ENCODE measurements at places on chromosomes 7 and 10.

- DNase-seq = no peak
Measured at GRCh38 chr10:10677479-10677878, 340.2 kb upstream of the CELF2 start.

DNA sequence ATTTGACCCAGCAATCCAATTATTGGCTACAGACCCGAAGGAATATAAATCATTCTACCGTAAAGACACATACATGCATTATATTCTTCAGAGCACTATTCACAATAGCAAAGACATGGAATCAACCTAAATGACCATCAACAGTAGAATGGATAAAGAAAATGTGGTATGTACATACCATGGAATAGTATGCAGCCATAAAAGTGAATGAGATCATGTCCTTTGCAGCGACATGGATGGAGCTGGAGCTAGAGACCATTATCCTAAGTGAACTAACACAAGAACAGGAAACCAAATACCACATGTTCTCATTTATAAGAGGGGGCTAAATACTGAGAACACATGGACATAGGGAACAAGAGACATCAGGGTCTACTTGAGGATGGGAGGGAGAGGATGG is 44.0 kb downstream of the LMBR1 start:
- DNase-seq = no peak

GRCh38 chr7:135189221-135189662 is 18.7 kb upstream of the CYREN start:
- no peak for DNase-seq

GRCh38 chr10:44935201-44935965 is 24.2 kb upstream of the RASSF4 start:
- DNase-seq = no peak

DNA sequence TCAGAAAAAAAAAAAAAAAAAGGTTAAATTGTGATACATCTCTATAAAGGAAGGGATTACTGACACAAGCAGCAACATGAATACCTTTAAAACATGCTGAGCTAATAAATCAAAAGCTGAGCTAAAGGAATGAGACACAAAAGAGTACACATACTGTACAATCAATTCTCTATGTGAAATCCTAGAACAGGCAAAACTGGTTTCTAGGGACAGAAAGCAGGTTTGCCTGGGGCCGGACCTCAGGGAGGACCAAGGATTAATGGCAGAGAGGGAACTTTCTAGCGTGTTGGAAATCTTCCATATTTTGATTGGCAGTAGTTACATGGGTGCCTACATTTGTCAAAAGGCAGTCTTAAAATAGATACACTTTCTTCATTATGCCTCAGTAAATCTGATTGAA is 52.5 kb downstream of the KLRG2 start:
- no peak for DNase-seq

GRCh38 chr7:19121977-19122588 is 4.6 kb upstream of the TWIST1 start:
- DNase-seq = no peak

GRCh38 chr7:5497295-5498103 is 73.9 kb upstream of the TNRC18 start:
- no peak for DNase-seq

DNA sequence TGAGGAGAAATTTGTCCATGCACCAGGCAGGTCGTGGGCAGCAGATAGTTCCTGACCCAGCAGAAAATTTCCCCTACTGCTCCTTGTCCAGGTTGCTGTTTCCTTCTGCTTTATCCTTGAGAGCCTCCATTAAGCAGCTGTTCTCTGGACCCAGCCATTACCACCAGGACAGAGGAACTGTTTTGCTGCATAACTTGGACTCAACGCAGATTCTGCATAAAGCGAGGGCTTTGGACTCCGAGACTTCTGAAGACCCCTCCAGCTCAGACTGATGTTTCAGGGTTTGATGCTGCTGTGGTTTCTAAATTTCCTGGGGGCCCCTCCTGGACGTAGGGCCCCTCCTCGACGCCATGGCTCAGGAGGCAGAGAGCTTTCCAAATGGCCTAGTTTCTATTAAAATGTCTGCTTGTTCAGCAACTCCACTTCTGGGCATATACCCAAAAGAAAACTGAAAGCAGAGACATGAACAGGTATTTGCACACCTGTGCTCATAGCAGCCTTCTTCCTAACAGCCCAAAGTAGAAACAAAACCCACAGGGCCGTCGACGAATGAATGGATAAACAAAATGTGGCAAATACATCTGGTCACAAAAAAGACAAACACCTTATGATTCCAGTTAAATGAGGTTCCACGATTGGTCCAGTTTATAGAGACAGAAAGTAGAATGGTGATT is 28.3 kb upstream of the LMTK2 start:
- DNase-seq = no peak

- no peak for DNase-seq
Measured at GRCh38 chr7:151725844-151726651, 150.9 kb downstream of the PRKAG2 start.

- DNase-seq = no peak
Measured at GRCh38 chr7:74474271-74474865, 20.7 kb downstream of the GTF2IRD1 start.

DNA sequence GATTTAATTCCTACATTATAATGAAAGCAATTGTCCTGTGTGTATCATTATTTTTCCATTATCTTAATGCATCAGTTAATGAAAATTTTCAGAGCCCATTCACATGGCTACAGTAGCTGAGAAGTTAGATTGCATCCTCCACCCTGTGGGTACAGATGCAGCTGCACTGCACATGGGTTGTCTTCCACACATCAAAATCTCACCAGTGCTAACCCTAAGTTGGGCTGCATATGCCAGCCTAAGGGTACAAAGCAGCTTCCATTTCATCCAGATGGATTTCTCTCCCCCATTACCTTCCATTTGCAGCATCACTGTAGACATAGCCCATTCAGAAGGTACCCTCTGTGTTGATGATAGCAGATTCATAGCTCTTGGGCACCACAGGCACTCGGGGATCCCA is 74.7 kb upstream of the WDR11 start:
- no peak for DNase-seq

DNA sequence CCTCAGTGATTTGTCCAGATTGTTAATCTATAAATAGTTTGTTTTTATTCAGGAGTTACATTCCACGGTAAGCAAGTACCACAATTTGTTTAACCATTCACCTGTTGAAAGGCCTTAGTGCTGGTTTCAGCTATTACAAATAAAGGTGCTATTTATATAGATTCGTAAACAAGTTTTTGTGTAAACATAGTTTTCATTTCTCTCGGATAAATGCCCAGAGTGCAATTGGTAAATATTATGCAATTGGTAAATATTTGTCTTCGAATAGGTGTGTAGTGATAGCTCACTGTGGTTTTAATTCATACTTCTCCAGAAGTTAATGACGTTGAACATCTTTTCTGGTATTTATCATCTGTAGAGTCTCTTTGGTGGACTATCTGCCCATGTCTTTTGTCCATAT is 76.4 kb upstream of the RSU1 start:
- no peak for DNase-seq

- no peak for DNase-seq
Measured at GRCh38 chr7:81233208-81233940, 314.5 kb upstream of the SEMA3C start.

GRCh38 chr7:139840776-139841175 is 11.7 kb downstream of the TBXAS1 start:
- no peak for DNase-seq

DNA sequence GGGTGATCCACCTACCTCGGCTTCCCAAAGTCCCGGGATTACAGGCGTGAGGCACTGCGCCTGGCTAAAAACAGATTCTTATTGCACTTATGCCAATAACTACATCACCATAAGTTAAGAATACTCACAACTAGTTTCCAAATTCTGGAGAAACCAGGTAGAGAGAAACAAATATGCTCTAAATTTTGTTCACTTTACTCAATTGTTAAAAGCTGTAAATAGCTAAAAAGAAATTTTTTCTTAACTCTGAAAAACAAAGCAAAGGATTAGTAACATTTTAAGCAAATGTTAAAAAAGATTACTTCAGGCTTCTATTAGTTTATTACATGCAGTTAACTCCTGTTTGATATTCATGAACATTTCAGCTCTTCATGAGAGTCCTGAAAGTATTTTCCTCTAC is 28.3 kb upstream of the ZMIZ2 start:
- no peak for DNase-seq

GRCh38 chr10:84339025-84339424 is 10.6 kb downstream of the CCSER2 start:
- DNase-seq = no peak

- DNase-seq = no peak
Measured at GRCh38 chr7:117071551-117071950, 118.2 kb downstream of the ST7 start.

GRCh38 chr7:107171496-107171895 is 2.7 kb downstream of the HBP1 start:
- DNase-seq = no peak

- no peak for DNase-seq
Measured at GRCh38 chr7:155467846-155468784, 10.2 kb downstream of the EN2 start.

GRCh38 chr7:149075286-149075685 is 15.2 kb downstream of the ZNF786 start:
- no peak for DNase-seq

DNA sequence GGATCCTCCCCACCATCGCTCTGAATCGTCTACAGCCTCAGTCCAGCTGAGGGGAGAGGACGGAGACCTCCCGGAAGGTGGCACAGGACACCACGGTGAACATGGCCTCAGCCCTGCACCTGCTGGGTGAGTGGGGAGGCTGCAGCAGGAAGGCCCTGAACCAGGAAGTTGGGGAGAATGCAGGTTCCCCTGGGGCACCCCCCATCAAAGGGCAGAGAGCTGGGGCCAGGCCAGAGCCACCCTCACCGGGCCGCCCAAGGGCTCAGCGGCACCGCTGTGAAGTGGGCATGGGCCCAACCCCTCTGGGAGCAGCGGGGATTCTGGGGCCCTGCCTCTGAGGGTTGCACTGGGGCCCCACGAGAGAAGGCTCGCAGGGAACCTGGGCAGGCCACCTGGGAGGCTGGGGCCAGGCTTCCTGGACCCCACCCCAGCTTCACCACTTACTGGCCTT is 98.7 kb downstream of the MICALL2 start:
- DNase-seq = no peak

- DNase-seq = no peak
Measured at GRCh38 chr7:29806208-29806994, at the start of gene WIPF3. Gene WIPF3 (plus strand): TSS chr7:29806508. CDS start chr7:29834725, 28,217 bp downstream.

- no peak for DNase-seq
Measured at GRCh38 chr10:130935128-130935439, 376.4 kb downstream of the TCERG1L start.

DNA sequence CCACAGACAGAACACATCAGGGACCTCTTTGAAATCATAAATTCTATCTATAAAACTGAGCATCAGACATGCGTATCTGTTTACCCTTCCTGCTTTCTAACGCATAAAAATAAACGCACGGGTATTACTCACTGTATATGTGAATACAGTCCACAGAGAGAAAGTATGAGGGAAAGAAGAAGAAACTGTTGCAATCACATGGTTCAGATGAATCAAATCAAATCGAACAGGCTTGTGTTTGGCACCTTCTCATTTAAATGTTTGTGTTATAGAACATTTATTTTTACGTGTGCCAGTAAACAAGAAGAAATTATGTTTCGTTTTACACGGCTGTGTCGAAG is 322.0 kb downstream of the FRMD4A start:
- DNase-seq = no peak

DNA sequence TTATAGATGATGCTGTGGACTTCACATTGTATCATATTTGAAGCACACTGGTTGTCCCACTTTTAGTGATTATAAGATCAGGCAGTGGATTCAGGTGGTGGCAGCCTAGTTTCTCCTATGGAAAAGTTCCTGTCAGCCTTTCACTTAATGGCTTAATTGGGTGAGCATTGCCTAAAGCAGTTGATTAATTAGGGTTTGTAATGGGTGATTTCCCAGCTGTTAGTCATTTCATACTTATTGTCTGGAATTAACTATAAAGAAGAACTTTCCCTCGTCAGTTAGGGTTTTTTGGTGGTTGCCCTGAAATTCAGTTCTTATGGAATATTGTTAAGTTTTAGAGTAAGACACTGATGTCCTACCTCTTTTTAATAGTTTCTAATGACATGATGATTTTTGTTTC is 78.8 kb downstream of the SLC25A40 start:
- no peak for DNase-seq

DNA sequence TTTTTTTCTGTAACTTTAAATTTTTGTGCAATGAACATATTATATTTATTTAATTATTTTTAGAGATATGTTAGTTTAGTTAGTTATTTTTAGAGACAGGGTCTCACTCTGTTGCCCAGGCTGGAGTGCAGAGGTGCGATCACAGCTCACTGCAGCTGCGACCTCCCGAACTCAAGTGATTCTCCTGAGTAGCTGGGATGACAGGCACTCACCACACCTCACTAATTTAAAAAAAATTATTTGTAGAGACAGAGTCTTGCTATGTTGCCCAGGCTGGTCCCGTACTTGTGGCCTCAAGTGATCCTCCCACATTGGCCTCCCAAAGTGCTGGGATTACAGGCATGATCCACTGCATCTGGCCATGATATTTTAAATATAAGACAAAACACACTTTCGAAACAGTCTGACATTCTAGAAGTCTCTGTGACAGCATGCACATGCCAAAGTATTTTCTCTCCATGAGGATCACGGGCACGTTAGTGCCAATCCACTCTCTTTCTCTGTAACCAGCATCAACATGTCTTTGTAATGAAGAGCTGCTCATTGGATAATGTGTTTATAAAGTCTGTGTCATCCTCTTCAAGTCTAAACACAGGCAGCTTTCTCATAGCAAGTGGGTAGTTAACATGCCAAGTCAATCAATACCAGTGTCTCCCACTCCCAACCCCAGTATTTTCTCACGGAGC is 137.4 kb downstream of the GLI3 start:
- DNase-seq = no peak

DNA sequence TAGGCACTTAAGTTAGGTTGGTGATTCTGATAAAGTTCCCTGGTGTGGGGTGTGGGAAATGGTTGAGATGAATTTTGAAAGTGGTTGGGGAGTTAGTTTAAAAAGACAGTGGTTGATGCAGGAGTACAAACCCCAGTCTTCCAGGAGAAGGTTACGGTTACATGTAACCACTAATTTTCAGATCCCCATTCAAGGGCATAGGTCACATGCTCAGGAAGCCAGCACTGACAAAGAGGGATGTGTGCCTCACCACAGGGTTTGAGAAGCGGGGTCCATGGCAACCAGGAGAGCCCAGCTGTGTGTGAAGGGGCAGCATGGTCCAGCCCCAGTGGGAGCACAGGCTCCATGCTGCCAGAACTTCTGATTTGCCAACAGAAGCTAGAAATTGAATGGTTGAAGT is 144.2 kb downstream of the MDFIC start:
- no peak for DNase-seq

- no peak for DNase-seq
Measured at GRCh38 chr10:3179174-3179573, 6.6 kb upstream of the PITRM1 start.

Data from stimulated activated CD8-positive, alpha-beta memory T cell treated with anti-CD3 and anti-CD28 coated beads, Interleukin-7, amount 100 ng/mL, for 1 hour (primary cell).